ENCODE measurements at places on chromosomes 4 and X. TPM values are rescaled to one million over a fixed set of nuclear protein-coding genes. Genes with fewer than 3 reads are reported as not detected.

Gene PABPC4L
- not detected for total RNA-seq

Gene S100G
- total RNA-seq = not detected

Gene TSPAN5
- total RNA-seq = 1.9 TPM

Gene MAGEC2
- not detected for total RNA-seq

Gene FRMPD4
- not detected for total RNA-seq

Gene FAM114A1
- not detected for total RNA-seq

Gene CXCL3
- total RNA-seq = not detected

Gene SMIM10
- not detected for total RNA-seq

Gene TMSB15A
- not detected for total RNA-seq

DNA sequence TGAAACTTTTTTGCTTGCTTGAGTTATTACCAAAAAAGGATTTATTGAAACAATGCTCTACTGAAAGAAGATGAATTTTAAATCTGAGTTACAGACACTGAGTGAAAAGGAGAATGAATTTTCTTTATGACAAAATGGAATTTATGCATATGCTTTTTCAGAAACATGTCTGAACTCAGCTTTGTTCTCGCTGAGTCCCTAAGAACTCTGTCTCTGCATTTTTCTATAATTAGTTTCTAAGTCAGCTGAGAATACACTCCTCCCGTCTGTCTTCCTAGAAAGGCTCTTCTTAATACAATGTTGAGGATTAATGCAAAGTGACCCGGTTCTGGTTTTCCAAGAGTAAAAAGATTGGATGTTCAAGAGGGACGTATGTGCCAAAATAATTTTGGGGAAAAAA, 463.5 kb downstream of the NKX6-1 start:
- no peak for DNase-seq

- no peak for DNase-seq
These were observed 104.1 kb upstream of the MCF2 start for GRCh38 chrX:139811942-139812629.

DNA sequence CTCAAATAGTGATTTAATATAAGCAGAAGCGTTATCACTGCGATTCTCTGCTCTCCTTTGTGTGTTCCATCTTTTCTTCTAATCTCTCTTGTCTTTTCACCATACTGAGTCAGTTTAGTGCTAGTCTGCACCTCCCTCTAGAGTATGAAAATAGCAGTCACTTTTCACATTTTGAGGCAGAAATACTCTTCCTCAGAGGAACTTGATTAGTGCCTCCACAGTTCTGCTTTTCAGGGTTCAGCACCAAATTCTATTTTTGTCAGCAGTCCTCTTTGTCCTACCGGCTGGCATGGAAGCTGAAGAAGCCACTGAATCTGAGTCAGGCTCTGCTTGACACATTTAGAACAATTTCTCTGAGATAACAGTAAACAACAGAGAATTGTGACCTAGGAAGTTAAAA, 49.7 kb upstream of the ANKRD17 start:
- DNase-seq = no peak

GRCh38 chr4:189504220-189504619, 436.5 kb upstream of the FRG1 start:
- DNase-seq = no peak

DNA sequence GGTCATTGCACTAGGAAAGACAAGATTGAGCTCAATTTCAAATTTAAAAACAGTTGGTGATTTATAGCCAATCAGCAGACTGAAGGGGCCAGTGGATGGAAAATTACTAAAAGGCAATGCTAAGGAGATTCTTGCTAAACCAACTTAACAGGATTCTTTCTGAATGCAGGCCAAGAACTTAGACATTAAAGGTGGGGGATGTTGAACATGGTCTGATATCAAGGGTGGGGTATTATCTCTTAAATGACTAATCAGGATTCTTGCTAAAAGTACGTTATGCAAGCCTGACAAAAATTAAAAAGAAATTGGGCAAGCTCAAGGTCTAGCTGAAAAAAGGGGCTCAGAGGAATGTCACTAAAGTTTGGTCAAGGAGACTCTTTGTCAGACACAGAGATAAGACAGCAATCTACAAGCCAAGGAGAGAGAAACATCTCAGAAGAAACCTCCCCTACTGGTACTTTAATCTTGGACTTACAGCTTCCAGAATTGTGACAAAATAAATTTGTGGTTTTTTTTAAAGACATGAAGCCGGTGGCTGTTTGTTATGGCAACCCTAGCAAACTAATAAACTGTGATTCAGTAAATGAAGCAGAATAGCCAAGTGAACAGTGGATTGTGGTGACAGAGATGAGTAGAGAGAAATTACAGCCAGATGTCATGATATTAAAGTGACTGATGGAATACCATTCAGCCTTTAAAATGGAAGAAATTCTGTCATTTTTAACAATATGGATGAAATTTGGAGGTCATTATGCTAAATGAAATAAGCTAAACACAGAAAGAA, 120.3 kb upstream of the KLHL4 start:
- no peak for DNase-seq

GRCh38 chr4:13340672-13341071, 143.5 kb downstream of the RAB28 start:
- no peak for DNase-seq

DNA sequence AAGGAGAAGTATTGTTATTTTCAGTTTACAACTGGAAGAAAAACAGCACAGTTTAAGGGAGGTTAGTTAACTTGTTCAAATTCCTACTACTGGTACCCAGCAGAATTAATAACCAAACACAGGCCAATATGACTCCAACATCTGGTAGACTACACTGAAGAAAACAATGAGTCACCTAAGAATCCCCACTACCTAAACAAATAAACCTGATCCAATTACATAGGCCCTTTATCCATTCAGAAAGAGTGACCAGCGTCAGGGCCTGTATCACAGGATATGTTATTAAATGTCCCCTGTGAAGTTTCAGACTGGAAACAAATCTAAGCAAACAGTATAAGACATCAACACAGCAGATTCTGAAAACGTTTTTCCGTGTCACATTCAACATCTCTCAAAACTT, 492.5 kb upstream of the INTU start:
- no peak for DNase-seq

DNA sequence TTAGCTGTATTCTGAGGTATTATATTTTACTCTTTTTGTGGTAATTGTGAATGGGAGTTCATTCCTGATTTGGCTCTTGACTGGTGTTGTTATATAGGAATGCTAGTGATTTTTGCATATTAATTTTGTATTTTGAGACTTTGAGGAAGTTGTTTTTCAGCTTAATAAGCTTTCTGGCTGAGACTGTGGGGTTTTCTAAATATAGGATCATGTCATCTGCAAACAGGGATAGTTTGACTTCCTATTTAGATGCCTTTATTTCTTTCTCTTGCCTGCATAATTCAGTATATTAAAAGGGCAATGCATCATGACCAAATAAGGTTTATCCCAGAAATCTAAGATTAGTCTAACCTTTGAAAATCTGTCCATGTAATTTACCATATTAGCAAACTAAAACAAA, 44.7 kb upstream of the EPGN start:
- no peak for DNase-seq

DNA sequence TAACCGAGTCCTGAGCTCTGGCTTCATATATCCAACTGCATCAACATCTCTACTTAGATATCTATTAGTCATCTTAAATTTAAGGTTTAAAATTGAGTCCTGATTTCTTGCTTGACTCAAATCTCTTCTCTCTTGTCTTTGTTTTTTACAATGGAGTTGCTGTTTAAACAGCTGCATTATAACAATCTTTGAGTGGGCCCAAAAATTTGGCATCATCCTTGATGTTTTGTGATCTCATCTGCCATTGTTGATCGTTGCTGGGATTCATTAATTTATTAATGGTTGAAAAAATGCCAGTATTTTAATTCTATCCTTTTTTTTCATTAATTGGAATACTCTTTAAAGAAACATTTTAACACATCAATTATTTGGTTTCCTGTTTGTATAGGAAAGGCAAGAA, 82.2 kb downstream of the STIM2 start:
- DNase-seq = no peak
